ENCODE measurements at places on chromosomes 12 and 14.

- DNase-seq = no peak
Measured at GRCh38 chr12:75579552-75579951, 68.1 kb upstream of the KRR1 start.

DNA sequence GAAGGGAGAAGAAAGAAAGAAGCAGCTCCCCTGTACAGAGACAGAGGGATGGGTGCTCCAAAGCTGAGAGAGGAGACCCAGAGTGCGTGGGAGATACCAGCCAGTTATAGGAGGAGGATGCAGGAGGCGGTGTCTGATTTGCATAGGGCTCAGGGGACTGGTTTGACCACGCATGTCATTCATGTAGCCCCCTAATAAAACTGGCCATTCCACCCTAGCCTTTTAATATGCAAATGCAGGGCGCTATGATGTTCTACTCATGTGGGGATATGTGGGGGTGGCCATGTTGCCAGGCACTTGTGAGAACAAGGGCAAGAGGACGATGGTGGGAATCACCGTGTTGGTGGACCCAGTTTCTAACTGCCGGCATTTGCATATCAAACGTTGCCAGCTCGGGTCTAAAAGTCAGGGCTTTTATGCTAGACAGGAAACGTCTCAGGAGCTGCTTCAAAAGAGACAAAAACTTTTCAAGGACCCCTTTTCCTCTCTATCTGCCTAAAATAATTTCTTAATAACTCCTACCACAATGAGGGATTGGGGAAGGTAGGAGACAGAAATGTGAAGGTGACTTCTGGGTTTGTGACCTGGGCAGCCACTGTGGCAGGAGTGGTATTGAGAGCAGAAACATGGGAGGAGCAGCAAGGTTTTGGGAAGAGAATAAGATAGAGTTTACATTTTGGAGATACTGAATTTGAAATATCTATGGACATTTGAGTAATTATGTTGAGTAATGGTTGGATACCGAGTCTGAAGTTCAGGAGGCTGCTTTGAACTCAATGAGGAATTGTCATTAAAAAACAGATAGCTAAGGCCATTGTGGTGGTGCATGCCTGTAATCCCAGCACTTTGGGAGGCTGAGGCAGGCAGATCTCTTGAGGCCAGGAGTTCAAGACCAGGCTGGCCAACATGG, 2.2 kb upstream of the ATXN3 start:
- DNase-seq = no peak

GRCh38 chr12:24872211-24872610, 76.7 kb downstream of the BCAT1 start:
- no peak for DNase-seq

- no peak for DNase-seq
Measured at GRCh38 chr12:18427520-18427919, 166.2 kb downstream of the PIK3C2G start.

DNA sequence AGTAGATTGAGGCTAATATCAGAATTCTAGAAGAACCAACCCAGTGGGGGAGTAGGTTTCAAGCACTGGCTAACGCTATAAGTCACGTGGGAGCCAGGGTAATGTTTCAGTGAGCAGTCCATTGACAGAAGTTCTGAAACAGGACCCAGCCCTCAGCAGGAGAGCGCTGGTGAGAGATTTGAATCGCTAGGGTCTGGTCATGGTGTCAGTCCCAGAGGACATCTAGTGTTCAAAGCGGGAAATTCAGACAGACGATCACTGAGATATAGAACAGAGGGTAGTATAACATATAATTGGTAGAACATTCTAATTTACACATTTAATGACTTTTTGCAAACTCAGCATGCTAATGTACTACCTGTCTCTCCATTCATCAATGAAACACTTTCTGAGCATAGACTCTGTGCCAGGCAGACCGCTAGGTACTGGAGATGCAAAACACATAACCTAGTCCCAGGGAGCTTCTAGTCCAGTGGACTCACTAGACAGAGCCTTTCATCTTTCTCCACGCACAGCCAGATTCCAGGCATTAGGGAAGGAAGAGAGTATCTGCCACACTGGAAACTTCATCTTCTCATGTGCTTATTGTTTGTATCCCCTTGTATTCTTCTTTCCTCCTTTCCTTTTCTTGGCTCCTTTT, 35.4 kb upstream of the RNASE3 start:
- DNase-seq = peak; percentile 80

DNA sequence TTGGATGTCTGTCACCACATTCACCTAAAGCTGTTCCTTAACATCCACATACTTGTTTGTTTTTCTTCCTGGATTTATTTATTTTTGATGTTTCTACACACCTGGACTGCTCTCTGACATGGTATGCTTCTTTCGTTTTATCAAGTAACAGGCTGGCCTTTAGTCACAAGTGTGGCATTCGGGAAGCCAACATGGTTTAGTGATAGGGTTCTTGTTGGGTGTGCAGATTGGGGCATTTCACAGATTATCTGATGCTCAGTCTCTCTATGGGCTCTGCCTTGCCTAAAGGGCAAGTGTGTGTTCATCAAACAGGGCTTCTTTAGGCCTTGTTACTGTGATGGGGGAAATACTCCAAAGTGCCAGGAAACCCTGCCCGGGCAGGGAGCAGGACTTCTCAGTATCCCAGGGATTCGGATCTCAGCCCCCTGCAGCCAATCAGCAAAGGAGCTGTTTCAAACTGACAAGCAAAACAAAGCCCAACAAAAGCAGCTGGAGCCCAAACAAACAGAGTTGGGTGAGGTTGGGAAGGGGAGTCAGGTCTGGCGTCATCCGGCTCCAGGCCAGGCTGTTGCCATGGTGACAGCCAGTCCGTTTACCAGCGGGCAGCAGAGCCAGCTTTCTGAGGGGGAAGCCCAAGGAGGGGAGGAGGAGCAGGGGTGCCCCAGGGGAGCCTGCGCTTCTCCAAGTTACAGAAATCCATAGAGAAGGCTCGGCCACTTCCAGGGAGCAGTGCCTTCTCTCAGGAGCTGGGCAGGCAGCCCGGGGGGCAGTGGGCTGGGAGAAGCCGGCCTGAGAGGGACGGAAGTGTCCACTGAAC, 31.9 kb downstream of the FOS start:
- no peak for DNase-seq

DNA sequence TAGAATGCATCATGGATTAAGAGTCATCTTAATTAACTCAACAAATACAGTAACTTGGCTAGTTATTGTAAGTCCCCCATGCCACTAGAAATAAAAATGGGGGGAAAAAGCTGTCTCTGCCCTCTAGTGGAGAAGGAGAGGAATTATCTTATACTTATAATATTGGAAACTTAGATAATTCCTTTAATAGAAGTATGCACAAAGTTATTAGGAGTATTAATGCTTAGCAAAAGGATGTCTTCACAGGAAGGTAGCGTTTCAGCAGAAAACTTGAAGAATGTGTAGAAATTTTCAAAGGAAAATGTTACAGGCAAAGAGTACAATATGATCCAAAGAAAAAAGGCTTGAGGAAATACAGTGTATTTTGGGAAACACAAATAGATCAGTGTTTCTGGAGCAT, 19.8 kb downstream of the OR5AU1 start:
- peak; percentile 33 for DNase-seq

DNA sequence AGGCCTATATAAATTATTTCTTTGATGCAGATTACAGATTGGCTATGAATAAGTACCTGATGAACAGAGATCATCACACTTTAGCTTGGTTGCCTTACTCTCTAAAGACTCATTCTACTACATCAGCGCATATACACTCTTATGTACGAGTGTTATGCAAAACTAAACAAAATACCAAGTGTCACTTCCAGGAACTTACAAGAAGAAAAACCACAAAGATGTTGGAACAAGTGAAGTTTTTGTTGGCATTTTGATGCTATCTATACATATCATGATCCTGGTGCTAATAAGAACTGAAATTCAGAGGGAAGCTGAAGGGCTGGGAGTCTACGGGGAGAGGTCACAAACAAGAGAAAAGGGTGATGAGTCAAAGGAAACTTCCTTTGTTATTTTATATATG, 47.9 kb upstream of the CERS5 start:
- DNase-seq = no peak

DNA sequence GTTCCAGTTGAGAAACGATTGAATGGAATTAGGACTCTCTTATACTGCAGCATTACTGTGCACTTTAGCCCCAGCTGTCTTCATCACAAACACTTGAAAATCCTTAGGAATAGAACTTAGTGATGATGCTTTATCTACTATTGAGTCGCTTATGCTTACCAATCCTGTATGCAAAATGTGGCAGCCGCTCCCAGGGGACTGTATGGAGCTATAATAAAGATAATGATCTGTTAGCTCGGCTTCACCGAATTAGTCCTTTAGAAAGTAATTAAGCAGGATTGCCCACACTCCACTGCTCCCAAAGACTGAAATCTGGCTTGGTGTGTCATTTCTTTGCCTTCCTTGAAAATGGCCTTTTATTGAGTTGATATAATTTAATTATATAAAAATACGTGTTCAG, 10.6 kb downstream of the EML1 start:
- no peak for DNase-seq

GRCh38 chr12:67797753-67798152, 149.2 kb downstream of the DYRK2 start:
- no peak for DNase-seq

- peak; percentile 37 for DNase-seq
Measured at GRCh38 chr12:98154850-98155249, 360.5 kb upstream of the TMPO start.

DNA sequence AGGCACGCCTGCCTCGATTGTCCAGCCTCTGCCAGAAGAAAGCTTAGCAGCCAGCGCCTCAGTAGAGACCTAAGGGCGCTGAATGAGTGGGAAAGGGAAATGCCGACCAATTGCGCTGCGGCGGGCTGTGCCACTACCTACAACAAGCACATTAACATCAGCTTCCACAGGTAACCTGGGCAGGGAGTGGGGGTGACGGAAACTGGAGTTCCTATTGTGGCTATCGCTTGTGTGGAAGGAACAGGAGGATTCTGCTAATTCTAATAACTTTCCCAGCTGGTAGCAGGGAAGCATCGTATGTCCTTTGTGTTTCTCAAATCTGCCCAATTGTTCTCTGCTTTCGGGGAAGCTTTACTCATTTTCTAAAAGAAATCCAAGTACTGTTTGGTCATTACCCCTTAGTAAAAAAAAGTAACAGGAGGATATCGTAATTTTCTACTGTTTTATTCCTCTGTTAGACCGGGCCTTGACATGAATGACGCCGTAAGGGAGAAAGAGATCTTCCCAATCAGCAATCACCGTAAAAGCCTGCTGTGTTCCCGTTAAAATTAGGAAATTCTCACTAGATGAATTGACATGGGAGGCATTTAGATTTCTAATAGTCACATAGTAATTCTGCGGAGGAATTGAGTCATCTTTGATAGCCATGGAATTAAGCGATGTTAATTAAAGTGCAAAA, 449 bp downstream of the THAP2 start:
- peak; percentile 34 for DNase-seq

GRCh38 chr14:80003138-80003537, 208.2 kb downstream of the DIO2 start:
- DNase-seq = no peak

DNA sequence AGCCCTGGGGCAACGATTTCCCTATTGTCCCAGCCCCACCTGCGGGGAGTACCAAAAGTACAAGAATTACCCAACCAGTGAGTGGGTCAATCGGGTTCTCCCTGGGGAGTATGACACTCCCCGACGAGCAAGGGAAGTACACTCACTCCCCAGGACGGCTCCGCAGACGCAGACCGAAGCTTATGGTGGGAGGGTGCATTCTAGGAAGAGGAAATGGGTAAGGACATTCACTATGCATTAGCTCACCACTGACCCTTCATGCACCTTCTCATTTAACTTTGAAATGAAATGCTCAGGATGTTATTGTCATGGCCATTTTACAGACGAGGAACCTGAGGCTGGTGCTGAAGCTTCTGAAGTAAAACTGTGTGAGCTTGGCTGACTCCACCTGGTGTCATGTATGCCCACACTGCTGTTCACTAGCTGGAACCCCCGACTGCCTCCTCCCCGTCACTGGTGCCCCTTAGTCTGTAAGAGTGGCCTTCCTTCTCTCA, 45.8 kb upstream of the TMED10 start:
- DNase-seq = no peak

GRCh38 chr12:6383572-6384498, at the start of gene LTBR:
Gene LTBR, plus strand, starts transcription at chr12:6384162. Its CDS starts 197 bp downstream, at chr12:6384359.
- peak; percentile 94 for DNase-seq

- DNase-seq = peak; percentile 68
Measured at GRCh38 chr12:101759396-101760047, 20.3 kb upstream of the SYCP3 start.

DNA sequence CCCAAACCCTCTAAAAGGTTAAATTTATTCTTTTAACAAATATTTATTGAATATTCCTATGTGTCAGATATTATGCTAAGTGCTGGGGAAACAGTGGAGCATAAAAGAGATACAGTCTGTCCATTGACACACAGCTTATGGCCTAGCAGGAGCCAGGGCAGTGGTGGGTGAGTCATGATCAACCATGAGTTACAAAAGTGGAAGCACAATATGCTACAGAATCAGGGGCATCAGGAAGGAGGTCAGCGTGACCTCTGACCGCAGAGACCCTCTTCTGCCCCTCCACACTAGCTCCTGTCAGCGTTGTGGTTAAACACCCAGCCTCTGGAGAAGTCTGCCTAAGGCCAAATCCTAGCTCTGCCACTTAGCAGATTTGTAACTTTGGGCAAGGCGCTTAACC, 4.7 kb upstream of the PPP1R1A start:
- peak; percentile 79 for DNase-seq

- peak; percentile 86 for DNase-seq
Measured at GRCh38 chr14:49972823-49973222, 79.9 kb downstream of the ARF6 start.

DNA sequence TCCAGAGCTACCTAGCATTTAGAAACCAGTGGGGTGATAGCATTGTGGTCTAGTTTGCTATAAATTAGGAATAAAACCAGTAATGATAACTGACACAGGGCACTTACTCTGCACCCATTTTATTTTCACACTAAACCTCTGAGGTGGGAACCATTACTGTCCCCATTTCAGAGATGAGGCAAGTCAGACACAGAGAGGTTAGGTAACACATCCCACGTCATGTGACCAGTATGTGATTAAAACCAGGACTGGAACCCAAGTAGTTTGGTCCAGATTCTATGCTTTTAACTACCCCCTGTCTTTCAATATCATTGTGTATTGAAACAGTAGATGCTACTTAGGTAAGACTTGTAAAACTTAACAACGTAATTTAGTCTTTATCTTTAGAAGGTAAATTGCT, 110.2 kb downstream of the PLXNC1 start:
- DNase-seq = no peak

GRCh38 chr12:19105463-19105862, 24.1 kb upstream of the PLEKHA5 start:
- no peak for DNase-seq

DNA sequence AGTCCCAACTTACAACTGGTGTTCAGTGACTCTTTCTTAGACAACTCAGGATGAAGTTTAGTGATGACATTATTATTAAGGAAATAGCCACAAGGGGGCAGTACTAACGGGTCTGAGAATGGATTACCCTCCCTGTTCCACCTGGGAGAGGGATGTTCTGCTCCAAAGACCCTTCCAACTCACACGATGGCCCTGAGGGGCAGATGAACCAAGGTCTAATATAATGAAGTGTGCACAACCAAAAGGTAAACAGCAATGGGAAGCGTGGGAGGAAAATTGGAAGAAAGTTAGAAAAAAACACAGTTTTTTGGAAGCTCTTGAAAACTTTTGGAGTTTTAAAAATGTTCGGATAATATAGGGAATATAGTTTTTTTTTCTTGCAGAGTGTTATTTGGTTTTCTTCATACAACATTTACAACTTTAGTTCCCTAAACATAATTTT, 24.0 kb downstream of the FGF6 start:
- peak; percentile 67 for DNase-seq

Data from ACHN (cell line).